ENCODE measurements at places on chromosomes 3 and 15.

DNA sequence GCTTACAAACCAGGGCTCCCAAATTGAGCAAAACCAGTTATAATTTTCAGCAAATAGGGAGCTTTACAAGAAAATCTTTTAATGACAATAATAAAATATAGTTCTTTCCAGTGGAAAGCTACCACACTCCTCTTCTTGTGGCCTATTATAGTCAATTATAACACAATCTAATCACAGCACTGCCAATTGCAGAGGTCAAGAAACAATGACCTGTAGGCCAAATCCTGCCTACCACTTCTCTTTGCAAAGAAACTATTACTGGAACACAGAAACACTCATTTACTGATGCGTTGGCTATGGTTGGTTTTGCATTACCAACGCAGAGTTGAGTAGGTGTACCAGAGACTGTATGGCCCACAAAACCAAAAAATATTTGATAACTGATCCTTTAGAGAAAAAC is 110.5 kb downstream of the WDR72 start:
- DNase-seq: no peak

DNA sequence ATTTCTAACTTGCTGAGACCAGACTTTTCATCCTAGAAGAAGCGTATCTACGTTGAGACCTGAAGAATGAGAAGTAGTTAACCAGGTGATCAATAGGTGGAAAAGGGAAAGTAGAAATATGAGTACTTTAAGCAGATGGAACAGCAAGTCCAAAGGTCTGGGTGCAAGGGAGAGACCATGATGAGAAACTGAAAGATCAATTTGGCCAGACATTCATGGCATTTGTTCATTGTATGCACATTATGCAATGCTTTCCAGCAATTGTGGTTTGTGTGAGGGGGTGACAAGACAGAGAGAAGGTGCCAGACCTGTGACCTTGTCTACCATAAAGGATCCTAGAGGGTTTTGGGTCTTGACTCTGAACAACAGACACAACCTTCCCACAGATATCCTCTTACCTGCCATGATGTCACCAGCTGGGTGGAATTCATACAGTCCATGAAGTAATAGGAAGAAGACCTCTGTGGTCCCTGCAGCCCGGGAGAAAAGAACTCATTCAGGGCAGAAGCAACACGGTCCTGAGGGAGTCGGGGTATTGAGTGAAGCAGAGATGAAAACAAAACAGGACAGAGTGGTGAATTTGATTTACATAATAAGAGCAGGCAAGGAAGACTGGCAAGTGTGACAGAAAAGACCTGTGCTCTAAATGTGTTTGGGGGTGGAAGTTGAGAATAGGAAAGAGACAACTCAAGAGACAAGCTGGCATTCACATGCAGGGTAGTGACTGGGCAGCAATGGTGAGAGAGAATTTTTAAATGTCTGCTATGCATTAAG is 63.4 kb upstream of the PSMD6 start:
- no peak for DNase-seq

- no peak for DNase-seq
Observed at GRCh38 chr3:153113541-153113940, 48.5 kb upstream of the RAP2B start.

GRCh38 chr15:76196269-76197231 is 114.7 kb downstream of the ETFA start:
- no peak for DNase-seq

GRCh38 chr3:170695486-170696064 is 109.7 kb upstream of the SLC7A14 start:
- no peak for DNase-seq

DNA sequence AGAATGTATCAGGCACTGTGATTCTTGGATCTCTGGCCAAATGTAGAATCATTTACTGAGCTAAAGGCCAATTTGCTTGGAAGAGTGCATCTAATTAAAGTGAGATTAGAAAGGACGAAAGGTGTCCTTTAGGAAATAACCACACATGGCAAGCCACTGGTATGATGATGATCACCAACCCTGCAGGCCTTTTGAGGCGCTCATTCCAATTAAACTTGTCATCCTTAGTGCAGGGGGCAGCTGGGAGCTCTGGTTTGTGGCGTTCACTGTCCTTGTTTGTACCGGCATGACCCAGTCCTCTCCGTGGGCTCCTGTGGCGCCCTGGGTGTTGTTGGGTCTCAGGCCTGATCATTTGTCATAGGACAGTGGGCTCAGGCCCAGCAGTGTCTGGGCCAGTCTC is 11.0 kb downstream of the LIMD1 start:
- no peak for DNase-seq

DNA sequence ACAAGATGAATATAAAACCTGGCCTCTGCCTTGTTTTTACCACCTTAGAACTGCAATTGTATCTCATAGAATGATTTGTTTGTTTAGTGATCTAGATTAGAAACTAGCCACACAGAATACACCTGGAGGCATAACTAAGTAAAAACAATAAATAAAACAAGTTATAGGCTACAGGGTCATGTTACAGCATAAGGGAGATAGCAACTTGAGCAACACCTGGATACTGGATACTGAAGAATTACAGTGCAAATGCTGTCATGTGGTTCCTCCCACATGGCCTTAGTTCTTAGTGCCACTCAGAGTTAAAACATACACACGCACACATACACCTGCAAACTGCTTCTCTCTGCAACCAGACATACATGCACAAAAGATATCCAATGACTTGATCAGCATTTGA is 563.4 kb upstream of the DPPA4 start:
- DNase-seq: no peak

- DNase-seq: no peak
Observed at GRCh38 chr3:143267989-143268388, 148.4 kb downstream of the CHST2 start.

DNA sequence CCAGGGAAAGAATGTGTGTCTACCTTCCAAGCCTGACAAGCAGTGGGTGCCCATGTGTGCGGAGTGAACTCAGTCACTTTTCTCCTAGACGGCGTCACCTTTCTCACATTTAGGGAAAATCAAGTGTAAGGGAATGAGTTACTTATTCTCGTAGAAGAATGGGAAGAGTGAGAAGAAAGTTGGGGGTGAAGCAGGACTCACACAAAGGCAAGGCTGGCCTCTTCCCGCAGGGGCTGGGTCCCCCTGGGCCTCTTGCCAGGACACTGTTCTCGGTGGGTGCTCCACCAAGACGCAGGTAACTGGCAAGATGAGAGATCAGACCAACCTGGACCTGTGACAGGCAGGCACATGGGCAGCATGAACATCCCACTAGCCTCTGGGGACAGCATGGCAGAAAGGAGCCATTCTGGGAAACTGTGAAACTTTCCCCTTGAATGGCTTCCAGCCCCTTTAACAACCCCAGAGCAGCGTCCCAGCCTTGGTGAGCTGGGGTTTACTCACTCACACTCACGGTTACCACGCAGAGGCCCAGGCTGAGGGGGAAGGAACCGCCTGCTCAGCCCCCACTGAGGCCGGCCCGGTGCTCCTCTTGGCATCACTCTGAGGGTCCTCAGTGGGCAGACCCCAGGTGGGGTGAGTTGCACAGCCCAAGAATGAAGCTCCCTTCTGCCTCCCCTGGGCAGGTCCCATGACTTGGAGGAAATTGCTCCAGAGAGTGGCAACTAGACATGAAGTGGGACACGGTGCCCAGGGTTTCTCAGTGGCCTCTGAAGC is 15.0 kb upstream of the SRP14 start:
- DNase-seq: no peak

DNA sequence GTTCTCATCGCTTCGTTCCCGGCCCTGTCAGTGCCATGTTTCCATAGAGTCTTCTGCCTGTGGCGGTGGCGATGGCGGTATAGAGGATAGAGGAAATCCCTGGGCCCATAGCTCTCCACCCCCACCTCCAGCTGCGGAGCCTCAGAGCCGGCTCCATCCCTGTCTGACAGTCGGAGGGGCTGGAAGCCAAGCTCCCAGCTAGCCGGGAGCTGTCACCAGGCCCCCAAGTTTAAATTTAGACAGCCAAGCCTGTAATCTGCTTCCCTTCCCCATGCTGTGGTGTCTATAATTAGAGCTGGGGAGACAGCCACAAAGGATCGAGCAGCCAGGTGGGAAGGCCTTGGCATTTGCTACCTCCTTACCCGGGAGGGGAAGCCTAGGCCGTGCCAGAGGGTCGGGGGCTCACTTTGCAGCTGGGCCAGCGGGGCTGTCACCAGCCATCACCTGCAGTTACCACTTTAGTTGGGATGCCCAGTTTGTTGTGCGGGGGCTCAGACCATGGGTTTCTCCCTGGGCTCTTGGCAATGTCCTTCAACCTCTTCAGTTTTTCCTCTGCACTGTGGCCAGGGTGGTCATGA is 56.3 kb upstream of the SEC13 start:
- DNase-seq: no peak

GRCh38 chr3:10935028-10935427 is 57.5 kb upstream of the SLC6A1 start:
- no peak for DNase-seq

- DNase-seq: no peak
Observed at GRCh38 chr3:13483286-13483685, 3.2 kb downstream of the HDAC11 start.

- DNase-seq: no peak
Observed at GRCh38 chr3:37200141-37200540, 25.8 kb upstream of the LRRFIP2 start.

DNA sequence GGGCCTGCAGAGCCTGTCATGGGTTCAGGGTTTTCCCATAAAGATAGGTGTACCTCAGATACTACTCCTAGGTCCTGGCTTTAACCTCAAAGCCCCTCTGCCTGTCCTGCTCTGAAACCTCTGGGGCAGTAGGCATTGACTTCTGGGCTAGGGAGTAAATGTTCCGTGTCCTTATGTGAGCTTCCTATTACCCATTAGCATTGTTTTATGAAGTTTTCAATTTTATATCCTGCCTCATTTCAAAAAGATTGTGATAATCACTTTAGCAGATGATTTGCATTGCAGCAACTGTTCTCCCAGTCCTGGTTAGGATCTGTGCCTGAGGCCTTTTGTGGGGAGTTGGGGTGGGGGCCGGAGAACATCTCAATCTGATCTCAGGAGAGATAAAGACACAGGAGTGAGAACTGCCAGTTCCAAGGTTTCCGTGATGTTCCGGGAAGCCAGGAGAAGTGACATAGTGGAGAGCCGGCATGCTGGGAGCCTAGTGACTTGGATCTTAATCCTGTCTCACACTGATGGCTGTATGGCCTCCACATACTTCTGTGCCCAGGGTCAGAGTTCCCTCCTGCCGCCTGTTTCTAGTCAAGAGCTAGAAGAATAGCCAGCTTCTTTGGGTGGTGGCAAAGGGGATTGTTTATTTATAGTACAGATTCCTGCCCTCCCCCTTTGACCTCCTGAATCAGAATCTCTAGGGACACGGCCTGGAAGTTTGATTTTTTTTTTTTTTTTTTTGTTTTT is 10.6 kb downstream of the TPM1 start:
- no peak for DNase-seq

GRCh38 chr3:134419960-134420321 is 45.7 kb upstream of the AMOTL2 start:
- no peak for DNase-seq

- no peak for DNase-seq
Observed at GRCh38 chr3:53691349-53691748, 154.9 kb downstream of the CHDH start.

DNA sequence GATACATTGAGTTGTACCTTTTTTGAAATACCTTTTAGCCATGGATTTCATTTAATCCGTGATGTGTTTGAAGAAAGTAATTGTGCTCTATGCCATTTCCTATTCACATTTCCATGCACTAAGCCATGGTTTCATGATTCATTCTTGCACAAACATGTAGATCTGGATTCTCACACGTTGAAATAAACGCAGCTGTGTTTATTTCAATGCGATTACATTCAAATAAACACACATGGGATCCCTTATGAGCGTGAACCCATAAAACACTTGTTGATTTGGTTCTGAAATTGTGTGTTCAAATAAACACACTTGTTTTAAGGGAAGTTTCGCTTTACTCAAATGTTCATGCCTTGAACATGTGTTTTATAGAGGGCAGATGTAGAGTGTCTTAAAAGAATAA is 39.2 kb downstream of the BBX start:
- DNase-seq: no peak

- DNase-seq: peak; percentile 22
Observed at GRCh38 chr3:107598926-107599771, 76.4 kb downstream of the BBX start.

GRCh38 chr15:28984421-28985315 is 98.9 kb downstream of the APBA2 start:
- DNase-seq: no peak

DNA sequence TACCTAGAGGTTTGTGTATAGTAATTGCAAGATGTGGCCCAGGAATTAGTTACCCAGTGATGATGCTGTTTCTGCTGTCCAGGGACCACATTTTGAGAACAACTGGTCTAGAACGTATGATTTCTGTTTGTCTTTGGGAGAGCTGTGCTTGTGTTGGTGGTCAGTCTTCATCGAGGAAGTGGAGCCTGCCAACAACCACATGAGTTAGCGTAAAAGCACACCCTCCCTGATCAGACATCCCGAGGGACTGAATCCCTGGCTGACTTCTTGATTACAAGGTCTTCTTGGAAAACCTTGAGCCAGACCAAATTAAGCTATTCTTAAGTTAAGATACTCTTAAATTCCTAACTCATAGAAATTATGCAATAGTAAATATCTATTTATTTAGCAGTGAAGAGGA is 81.7 kb upstream of the ZPLD1 start:
- DNase-seq: no peak

DNA sequence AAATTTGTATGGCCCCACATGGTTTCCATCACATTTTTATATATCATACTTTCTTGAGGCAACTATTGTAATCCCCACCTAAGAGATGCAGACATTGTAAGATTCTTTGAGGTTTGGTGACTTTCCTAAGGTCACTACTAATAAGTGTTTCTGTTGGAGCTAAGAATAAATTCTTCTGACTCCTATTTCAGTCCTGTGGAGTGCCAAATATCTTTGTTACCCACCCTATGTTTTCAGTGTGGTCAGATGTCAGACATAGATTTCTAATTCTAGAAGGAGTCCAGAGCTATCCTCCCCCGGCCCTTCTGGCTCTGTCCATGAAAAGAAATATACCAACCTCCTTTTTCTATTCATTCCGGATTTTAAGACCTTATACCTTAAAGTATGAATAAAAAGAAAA is 46.2 kb upstream of the FILIP1L start:
- no peak for DNase-seq

DNA sequence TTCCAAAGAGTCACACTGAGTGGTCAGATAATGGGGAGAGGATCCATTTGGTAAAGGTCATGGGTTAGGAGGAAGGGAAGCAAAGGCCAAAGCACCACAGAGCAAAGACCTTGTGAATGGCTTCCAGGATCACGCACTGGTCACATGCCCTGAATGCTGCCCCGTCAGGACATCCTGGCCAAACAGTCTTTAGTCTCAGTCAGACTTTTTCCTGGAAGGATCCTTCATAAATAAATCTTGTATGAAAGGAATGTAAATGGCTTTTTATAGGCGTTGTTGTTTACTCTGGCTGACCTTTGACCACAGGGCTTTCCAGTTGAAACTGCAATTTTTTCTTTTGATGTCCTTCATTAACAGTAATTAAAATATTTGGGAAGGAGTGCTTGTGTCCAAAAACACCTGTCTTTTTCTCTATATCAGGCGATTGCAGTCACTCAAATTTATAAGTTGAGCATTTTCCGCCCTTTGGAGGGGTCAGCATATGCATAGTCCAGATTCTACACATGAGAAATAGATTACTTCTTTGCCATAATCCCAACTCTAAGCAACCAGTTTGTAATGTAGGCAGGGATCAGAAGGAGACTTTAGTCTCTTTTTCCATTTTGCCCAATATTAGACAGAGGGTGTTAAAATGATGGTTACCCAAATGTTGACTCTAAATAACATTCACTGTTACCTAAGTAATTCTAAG is 48.4 kb downstream of the CHAC1 start:
- DNase-seq: no peak

- DNase-seq: no peak
Observed at GRCh38 chr3:172892158-172892557, 141.6 kb downstream of the ECT2 start.

GRCh38 chr3:188664795-188665194 is 507.0 kb upstream of the TPRG1 start:
- DNase-seq: no peak
